D341Med (cell line): ENCODE measurements at places on chromosomes 7 and 10.

DNA sequence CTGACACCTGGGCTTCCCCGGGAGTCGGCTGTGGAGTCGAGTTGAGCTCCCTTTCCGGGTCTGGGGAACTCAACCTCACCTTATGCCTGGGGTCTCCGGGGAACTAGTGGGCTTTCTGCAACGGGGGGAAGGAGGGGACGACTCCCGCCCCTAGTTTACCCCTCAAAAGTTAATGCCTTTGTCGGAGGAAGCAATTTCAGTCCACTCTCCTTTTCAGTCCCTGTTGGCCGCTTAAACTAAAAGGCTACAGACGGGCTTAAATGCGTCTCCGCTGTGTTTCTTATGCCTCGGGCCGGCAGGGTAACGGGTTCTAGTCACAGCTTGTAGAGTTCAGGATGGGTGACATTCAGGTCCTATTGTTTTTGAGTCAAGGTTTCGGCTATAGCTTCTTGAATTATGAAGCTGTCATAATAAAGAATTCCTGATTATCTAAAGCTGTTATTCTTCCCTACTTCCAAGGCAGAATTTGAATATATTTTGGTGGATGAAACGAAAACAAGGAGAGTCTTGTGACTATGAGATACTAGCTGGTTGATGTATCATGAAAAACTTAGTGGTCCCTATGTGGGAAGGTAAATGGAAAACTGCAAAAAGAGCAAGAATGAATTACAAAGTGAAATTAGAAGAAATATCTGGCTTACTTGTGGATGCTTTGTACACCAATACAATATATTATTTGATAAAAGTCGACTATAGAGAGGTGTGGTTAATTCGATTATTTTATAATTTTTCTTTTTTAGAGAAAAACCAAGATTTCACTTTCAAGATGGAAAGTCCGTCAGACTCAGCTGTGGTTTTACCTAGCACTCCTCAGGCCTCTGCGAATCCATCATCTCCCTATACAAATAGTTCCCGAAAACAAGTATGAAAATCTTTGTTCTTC lies 495 bp downstream of the SFR1 start:
- no peak for DNase-seq

DNA sequence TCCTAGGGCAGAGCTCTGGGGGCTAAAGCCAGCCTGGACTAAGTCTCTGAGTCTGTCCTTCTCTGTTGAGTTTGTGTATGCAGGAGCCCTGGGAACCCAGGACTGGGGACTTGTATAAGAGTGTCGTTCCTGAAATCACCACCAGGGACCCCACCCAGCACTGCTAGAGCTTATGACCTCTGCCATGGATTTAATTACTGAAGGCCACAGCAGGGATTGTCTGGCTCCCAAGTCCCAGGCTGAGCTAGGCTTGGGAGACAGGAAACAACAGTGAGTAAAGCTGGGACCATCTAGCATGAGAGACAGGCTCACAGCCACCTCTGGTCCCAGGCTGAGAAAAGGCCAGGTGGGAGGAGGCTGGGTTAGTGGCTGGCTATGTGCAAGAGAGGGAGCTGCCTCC lies 1.4 kb upstream of the TSPAN15 start:
- DNase-seq, result peak; percentile 54

DNA sequence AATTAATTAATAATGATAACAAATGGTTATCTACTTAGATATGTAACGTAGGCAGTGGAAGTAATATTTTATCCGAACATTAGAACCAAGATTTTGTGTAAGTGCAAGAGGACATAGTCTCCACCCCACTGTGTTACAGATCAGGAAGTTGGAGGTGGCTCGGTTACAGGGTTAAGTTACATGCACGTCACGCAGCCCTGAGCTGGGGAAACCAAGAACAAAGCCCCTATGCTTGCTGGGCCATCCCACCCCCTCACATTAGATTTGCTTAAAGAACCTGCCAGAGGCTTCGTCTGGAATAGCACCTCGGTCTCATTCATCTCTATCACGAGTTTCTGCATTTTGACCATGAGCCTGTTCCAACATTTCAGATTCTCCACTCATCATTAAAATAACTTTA lies 214.1 kb downstream of the ADARB2 start:
- DNase-seq, result no peak

DNA sequence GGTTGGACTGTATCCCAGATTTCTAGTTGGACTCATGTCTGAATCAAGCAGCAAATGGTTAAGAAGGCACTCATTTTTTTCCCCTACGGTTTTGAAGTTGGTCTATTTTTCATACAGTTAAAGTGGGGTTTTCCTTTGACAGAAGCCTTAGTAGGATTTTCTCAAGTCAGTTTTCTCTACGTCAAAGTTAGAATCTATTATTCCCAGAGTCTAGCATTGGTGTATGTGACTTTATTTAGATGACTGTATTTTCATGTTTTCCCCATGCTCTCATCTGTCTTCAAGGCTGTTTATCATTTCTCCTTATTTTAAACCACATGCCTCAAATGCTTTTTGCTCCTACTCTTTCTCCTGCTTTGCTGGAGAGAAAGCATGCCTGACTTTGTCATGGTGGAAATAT lies 623.2 kb downstream of the CCSER2 start:
- DNase-seq, result no peak

GRCh38 chr7:142357953-142358520 lies 100.2 kb upstream of the PRSS58 start:
- DNase-seq, result peak; percentile 73

- no peak for DNase-seq
These were observed 1.4 kb upstream of the FAM204A start for GRCh38 chr10:118343549-118343948.

DNA sequence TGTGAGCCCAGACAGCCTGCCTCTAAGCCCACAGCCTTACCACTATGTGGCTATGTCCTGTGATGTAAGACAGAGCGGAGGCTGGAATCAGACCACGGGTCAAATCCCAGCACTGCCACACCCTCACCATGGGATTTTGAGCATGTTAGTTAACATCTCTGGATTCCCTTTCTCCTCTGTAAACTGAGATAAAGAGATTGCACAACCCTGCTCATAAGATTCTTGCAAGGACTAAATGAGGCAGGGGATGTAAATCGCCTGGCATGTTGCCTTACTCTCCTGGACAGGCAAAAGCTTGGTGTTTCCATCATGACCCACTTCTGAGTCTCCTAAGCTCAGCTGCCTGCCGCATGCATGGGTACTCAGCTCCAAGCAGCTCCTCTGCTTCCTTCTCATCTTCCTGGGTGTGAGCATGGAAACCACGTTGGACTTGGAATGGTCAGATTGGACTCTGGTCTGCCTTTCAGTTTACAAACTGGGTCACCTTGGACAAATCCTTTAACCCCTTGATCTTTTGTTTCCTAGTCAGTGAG lies 41.3 kb upstream of the MTURN start:
- DNase-seq, result no peak

- no peak for DNase-seq
These were observed 220.0 kb upstream of the KCND2 start for GRCh38 chr7:120052884-120053382.

GRCh38 chr7:80860554-80860953 lies 58.3 kb downstream of the SEMA3C start:
- no peak for DNase-seq

DNA sequence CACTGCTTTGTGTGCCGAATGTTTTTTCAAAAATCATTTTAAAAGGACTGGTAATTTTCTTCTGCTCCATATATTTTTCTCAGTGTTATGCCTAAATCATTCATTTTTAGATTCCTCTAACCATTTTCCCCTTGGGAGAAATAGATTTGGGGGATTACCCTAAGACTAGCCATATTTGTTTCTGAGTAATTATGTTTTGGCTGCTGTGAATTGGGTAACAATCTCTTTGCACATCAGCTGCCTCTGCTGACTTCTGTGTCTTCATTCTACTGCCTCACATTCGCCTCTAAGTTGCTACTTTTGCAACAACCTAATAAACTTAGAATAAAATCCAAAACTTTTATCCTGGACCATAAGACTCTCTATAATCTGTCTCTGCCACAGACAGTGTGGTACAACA lies 18.5 kb upstream of the MRC1 start:
- no peak for DNase-seq

DNA sequence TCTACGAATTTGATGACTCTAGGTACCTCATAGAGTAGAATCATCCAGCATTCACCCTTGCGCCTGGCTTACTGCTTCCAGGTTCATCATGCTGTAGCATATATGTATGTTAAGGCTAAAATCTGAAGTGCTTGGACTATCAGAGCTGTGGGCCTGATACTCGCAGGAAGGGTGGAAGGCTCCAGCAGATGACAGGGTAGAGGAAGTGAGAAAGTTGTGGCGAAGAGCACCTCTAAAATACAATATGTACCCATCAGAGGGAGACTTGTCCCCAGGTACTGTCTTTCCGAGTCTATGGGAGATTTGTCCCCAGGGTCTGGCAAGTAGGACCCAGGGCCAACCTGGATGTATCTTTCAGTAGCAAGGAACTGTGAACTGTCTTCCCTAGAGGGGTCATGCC lies 48.1 kb upstream of the PLEKHA1 start:
- no peak for DNase-seq

DNA sequence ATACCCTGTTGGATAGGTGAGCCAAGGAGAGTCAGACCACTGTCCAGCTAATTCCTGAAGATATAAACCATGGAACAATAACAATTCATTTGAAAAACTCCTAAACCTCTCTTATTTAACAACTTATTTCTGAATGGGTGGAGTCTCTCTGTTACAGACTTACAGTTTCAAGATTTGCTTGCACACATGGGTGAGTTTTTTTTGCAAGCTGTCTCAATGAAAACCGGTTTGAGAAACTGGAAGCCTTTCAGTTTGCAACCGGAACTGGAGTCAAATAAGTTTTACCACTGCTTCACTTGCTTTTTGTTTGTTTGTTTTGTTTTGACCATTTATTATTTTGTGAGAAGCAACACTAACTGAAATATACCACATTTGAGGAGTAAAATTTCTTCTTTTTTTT lies 243.8 kb downstream of the MTERF1 start:
- DNase-seq, result no peak

GRCh38 chr10:67665491-67665890 lies 30.5 kb downstream of the CTNNA3 start:
- DNase-seq, result no peak

DNA sequence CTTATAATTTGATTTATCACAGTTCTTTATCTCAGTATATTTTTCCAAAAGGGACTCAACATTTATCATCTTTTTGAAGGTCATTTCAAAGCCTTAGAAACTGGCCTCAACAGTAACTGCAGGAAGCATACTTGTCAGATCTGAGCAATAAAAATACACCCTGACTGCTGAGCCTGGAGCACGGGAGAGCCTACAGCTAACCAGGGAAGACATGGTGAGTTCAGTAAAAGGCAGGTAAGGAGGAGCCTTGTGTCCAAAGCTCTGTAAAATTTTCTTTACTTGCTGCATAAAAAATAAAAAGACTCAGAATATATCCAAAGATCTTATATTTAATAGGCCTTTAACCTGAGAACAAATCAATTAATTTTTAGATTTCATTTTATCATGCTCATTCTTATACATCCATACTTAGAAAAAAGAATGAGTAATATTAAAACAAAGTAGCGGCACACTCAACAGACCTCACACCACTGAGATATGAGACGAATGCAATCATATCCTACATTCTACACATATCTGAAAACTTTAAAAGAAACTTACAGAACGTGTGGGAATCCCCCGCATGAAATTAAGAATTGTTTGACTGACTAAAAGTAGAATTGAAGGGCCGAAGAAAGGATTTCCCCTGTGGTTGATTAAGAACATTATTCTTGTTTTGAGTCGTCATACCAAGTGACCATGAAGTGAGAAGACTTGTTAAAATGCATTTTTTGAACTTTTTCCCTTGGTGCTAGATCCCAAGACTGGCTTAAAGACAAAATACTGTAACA lies 296.4 kb upstream of the MKLN1 start:
- DNase-seq, result no peak

DNA sequence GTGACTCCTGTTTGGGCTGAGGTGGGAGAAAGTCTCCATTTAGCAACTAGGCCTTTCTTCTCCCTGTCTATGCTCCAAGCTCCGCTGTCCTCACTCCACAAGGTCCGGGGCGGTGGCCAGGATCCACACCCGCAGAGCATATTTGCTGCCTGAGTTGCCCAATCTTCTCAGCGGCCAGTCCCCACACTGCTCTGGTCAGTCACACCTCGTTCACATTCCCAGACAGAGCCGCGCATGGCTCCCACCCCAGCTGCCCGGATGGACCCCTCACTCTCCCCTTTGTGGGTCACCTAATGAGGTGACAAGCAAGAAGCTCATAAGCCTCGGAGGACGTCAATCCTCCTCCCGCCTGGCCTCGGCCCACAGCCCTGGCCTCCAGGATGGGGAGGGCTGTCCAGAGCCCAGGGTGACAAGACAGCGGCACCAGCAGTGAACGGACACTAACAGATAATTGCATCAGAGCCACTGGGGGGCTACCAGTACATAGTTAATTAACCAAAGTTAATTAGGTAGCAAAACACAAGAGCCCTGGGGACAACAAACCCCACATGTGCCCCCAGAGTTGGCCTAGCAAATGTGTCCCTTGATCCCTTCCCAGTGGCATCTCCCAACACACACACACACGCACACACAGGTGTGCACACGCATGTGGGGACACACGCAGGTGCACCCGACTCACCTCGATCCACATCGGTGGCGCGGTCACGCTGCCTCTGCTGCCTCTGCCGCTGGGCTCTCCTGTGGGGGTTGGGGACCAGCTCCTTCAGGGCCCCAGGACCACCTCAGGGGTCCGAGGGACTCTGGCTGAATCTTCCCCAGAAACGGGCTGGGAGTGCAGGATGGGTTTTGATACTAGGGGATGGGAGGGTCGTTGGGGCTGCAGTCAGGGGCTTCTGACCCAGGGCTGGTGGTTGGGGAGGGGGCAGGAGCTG lies 11.8 kb downstream of the EPHA1 start:
- no peak for DNase-seq

DNA sequence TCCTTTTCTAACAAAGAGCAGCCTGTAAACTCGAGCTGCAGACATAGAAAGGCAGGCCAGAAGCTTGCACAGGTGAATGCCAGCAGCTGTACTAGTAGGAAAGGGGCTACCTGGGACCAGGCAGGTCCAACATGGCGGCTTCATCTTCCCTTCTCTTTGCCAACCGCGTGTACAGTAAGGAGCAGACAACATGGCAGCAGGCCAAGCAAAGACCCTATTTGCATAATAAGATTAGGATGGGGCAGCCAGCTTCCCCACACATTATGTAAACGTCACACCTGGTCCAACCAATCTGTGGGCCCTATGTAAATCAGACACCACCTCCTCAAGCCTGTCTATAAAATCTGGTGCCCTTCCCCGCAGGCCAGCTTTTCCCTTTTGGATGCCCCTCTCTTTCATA lies 1186.5 kb upstream of the AUTS2 start:
- DNase-seq, result peak; percentile 67

DNA sequence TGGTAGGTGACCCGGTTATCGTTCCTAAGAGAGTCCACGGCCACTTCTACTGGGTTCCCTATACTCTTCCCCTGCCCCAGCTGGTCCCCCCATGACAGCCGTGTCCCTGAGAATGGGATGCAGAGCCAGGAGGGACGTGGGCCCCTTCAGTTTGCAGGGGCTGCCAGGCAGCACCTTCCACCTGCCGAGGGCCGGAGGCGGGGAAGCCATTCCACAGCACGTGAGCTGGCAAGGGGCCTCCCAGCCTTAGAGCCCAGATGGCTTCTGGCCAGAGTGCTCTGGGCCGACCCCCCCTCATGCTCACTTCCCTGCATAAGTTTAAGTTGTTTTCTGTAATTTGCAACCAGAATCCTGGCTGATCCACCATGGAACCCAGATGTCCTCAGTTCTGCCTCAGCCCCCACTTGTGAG lies 39.0 kb downstream of the DIP2C start:
- no peak for DNase-seq

GRCh38 chr7:2108501-2109250 lies 124.1 kb downstream of the MAD1L1 start:
- DNase-seq, result no peak

- DNase-seq, result no peak
These were observed 153.7 kb downstream of the DNAJB9 start for GRCh38 chr7:108723381-108723814.

GRCh38 chr10:88523739-88524400 lies 59.2 kb downstream of the RNLS start:
- DNase-seq, result no peak
